Stimulated activated CD4-positive, alpha-beta T cell treated with anti-CD3 and anti-CD28 coated beads, Interleukin-4, amount 100 ng/mL, for 4 hours (primary cell): ENCODE measurements at places on chromosomes 13 and 19.

- DNase-seq = no peak
Measured at GRCh38 chr19:56091066-56091490, 30.0 kb downstream of the ZNF787 start.

- no peak for DNase-seq
Measured at GRCh38 chr13:60282708-60283107, 114.3 kb upstream of the TDRD3 start.

DNA sequence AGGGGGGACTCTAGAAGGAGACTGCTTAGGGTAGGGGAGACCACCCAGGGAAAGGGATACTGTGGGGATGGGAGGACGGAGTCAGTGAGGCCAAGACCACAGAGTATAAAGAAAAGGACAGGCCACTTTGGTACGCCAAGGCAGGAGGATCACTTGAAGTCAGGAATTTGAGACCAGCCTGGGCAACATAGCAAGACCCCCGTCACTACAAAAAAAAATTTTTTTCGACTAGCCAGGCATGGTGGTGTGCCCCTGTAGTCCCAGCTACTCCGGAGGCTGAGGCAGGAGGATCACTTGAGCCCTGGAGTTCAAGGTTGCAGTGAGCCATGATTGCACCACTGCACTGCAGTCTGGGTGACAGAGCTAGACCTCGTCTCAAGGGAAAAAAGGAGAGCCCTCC lies 6.6 kb downstream of the IFNL3 start:
- no peak for DNase-seq

DNA sequence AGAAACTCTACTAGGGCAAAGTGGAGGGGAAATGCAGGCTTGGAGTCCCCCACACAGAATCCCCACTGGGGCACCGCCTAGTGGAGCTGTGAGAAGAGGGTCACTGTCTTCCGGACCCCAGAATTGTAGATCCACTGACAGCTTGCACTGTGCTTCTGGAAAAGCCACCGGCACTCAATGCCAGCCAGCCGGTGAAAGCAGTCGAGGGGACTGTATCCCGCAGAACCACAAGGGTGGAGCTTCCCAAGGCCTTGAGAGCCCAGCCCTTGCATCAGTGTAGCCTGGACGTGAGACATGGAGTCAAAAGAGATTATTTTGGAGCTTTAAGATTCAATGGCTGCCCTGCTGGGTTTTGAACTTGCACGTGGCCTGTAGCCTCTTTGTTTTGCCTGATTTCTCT lies 47.2 kb upstream of the FAM124A start:
- no peak for DNase-seq

DNA sequence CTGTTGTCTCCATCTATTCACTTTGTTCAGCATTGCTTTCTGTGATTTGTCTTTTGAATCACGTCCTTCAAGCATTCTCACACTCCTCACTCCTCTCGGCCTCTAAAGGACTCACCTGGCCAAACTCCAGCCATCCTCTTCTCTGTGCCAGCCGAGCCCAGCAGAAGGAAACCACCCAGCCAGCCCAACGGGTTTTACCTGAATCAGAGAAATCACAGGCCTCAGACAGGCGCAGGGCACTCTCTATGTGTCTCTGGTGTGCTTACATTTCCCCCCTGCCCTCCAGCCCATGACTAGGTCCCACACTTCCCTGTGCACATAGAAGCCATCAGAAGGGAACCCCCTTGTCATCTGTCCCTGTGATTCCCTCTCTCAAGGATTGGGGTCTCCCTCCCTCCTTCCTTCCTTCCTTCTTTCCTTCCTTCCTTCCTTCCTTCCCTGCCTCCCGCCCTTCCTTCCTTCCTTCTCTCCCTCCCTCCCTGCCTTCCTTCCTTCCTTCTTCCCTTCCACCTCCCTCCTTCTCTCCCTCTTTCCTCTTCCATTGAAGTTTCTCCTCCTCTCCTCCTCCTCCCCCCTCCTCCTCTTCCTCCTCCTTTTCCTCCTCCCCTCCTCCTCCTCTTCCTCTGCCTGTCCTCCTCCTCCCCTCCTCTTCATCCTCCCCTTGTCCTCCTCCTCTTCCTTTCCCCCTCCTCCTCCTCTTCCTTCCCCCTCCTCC lies 8.8 kb upstream of the ZNF541 start:
- no peak for DNase-seq

DNA sequence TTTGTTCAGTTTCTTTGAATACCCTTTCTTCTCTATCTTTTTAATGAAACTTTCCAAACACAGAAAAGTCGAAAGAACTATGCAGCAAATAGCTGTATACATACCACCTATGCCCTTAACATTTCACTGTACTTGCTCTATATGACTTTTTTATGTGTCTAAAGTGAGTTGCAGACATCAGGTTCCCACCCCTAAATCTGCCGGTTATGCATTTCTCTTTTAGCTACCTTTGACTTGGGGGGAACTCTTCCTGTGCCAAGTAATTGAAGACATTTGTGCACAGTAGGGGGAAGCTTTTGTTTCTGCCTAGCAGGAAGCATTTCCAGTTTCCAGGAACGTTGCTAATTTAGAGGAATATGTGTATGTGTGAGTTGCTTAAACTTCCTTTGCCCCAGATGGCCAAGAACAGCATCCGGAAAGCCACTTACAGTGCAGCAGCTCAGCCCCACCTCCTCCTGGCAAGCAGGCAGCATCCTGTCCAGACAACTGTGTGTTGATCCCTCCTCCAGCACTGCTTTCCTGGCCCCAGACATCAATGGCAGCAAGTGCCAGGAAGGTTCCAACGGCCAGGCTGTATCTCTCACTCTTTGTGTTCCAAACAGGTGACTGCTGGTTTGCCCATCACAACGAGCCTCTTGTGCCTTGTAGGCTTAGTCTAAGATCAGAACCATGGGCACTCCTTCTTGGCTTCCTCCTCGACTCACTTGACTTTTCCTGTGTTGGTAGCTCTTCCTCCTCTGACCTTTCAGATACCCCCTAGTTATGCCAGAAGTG lies 14.7 kb upstream of the GRAMD1A start:
- no peak for DNase-seq

DNA sequence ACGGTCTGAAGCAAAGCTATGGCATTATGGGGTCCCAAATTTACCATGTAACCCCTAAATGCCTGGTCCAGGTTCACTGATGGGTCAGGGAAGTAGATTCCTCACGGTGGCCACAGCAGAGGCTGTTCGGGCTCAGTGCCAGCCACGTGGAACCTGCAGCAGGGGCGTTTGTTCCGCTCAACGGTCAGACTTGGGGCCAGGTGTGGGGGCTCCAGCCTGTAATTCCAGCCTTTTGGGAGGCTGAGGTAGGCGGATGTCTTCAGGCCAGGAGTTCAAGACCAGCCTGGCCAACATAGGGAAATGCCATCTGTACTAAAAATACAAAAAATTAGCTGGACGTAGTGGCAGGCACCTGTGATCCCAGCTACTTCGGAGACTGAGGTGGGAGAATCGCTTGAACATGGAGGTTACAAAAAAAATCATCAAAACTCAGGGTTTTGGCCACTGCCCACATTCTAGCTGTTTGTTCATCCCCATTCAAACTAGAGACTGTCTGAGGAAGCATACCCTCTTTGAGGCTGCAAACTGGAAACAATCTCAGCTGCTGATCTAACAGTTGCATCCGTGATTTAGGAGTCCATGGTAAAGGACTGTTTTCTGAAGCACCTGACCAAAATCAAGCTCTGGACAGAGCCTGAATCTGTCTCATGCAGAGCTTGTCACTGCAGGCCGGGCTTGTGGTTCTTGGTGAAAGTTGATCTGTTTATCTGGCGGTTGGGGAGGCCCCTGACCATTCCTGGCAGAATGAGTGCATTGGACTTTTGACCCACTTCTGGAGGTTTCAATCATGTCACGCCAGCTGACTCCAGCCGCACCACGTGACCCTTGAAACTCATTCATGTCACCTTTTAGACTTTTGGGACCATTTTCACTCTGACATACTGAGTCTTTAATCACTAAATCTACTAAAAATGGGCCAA lies 30.2 kb upstream of the ZNF331 start:
- no peak for DNase-seq

GRCh38 chr19:1057176-1057855 lies 9.7 kb upstream of the ARHGAP45 start:
- peak; percentile 56 for DNase-seq

- no peak for DNase-seq
Measured at GRCh38 chr19:6020166-6020882, 42.4 kb upstream of the RANBP3 start.

DNA sequence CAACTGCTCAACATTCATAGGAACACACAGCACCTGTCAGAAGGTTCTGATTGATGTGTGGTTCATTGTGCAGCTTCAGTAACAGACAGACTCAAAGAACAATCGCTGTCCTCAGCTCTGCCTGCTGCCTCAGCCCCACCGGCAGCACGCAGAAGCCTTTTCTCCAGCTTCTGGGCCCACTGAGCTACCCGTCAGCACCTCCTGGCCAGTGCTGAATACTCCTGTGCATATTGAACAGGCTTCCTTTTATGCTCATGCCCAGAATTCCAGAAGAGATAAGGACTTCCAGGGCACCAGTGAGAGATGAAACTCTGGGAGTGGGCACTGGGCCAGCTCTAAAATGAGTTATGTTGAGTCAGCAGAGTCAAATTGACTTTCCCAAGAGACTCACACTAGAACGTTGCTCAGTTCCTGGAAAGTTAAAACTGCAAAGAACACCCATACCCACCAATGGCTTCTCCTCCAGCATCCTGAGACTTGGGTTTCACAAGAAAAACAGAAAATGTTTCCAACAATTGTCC lies 119.3 kb downstream of the COL4A1 start:
- no peak for DNase-seq

DNA sequence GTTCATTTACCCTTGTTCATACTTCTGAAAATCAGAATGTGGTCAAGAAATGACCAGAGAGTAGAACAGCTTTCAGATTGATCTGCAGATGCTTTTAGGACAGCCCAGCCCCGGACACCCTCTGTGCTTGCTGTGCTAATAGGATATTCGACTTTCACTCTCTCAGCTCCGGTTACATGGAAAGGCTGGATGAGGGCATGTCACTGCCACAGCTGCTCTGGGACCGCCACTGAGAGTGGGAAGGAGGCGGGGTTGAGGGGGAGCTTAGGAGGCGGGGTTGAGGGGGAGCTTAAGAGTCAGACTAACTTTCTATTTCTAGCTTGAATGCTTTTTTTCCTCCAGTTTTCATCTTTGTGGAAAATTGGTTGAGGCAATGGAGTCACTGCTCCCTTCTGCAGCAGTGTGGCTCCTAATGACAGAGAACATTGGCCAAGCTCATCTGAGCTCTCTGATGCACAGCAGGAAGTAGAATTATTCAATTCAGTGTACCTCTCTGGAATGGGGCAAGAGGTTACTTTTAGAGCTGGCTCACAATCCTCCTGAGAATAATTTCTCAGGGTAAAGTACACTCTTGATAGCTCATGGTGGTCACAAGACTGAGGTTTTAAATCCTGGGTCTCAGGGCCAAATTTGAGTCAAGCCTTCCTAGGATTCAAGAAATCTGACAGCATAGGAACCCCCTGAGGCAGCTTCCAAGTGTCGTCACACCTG lies 74.6 kb upstream of the NPAS1 start:
- DNase-seq = no peak

- DNase-seq = no peak
Measured at GRCh38 chr13:20348018-20348417, 115.9 kb upstream of the GJB6 start.

GRCh38 chr13:92681239-92681638 lies 545.4 kb upstream of the GPC6 start:
- DNase-seq = no peak

GRCh38 chr19:43675906-43676305 lies 5.9 kb upstream of the PLAUR start:
- DNase-seq = no peak

- DNase-seq = no peak
Measured at GRCh38 chr19:57245959-57246358, 5.5 kb downstream of the ZNF805 start.

DNA sequence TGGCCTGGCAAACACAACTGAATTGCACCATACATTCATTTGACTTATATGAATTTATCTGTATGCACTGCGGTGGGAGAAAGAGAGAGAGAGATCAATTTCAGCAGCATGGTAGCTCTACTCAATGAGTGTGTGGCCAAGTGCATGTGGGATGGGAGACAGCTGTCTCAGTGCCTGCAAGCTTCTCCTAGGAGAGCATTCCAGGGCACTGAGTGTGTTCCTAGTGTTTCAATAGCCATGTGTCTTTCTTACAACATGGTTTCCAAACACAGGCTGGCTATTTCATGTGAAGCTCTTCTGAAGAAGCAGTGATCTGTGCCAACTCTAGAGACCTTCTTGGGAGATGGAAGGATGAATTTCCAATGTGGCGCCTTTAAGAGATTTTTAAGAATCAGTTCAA lies 43.5 kb downstream of the NEK5 start:
- no peak for DNase-seq

DNA sequence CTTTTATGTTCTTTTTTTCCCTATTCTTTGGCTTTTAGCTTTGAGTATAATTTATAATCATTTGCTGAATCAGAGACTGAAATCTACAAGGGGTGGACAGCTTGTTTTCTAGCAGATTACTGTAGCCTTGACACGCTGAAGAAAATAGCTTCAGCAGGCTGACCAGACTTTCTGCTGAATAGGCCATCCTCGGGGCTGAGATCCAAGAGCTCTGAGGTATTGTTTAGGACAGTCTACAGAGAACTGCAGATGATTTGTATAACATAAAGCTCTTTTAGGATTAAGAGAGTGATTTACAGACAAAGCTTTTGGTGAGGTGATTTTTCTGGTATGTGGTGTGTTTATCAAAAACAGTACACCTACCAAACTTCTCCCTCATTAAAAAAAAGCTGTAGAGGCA lies 16.8 kb downstream of the POLR1D start:
- DNase-seq = no peak

- no peak for DNase-seq
Measured at GRCh38 chr13:97030705-97031452, 36.6 kb upstream of the OXGR1 start.
